ENCODE measurements at places on chromosomes 12 and 14. TPM values are rescaled to one million over a fixed set of nuclear protein-coding genes. Genes with fewer than 3 reads are reported as not detected.

The TROAP gene
- total RNA-seq: 88.1 TPM

The PLEK2 gene
- total RNA-seq: 17.4 TPM

The CLEC4A gene
- total RNA-seq: not detected

The SLC2A3 gene
- 13.3 TPM for total RNA-seq

The KRT6C gene
- total RNA-seq: not detected

The CPSF6 gene
- total RNA-seq: 55.6 TPM

The ASCL1 gene
- total RNA-seq: not detected

The LPAR5 gene
- total RNA-seq: 0.53 TPM

The MFAP5 gene
- total RNA-seq: 0.07 TPM

The SERPINA5 gene
- 0.11 TPM for total RNA-seq
